Activated CD8-positive, alpha-beta T cell treated with anti-CD3 and anti-CD28 coated beads for 36 hours (primary cell): ENCODE measurements at places on chromosomes 11 and 22.

- no peak for DNase-seq
These were observed 1032.5 kb downstream of the DLG2 start for GRCh38 chr11:84594602-84595001.

GRCh38 chr11:776561-777287 is 563 bp downstream of the GATD1 start:
- DNase-seq: peak; percentile 37

DNA sequence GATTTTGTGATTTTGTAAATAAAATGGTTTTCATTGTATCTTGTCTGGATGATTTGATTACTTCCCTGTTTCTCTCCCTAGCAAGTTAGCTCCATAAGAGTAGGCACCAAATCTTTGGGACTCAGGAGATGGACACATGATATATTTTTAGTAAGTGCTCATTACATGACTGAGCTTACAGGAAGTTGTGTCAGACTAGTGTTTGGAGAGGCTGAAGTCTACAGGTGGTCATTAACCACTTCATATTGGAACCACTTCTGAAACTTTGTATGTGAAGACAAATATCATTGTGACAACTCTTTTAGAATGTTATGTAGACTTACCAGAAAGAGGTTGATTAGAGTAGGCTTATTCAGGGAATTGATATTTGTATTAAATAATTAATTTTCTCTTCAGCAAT is 19.1 kb downstream of the ARHGAP42 start:
- DNase-seq: no peak

DNA sequence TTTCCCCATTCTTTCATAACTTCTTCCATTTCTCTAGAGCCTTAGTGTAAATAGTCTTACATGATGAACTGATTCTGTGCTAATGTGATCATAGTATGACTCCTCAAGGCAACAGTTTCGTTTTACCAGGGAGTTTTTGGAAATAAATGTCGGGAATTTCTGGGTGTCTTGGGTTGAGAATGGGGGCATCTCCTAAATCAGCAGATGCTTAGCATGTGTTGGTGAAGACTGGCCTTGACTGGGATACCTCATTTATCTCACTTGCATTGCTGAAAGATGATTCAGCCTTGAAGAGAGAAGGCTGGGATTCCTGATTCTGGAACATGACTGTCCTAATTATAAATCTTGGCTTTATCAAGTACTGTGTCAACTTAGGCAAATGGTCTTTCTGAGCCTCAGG is 115.7 kb upstream of the C11orf87 start:
- no peak for DNase-seq

DNA sequence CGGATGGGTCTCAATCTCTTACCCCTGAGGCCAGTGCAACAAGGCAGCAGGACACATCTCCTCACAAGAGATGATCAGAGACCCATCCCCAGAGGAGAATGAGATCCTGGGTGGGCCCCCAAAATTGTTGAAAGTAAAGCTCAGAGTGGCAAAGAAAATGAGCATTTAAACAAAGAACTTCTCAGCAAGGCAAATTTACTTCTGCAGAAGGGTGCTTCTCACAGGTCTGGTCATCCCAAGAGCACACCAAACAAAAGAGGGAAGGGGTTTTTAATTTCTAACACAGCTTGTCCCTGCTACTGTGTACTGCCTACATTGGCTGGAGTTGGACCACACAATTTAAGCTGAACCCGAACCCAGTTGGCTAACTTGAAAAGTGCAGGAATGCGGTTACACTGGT is 1628.6 kb upstream of the RAG2 start:
- no peak for DNase-seq

- no peak for DNase-seq
These were observed 682.3 kb downstream of the TBC1D22A start for GRCh38 chr22:47444746-47445065.

DNA sequence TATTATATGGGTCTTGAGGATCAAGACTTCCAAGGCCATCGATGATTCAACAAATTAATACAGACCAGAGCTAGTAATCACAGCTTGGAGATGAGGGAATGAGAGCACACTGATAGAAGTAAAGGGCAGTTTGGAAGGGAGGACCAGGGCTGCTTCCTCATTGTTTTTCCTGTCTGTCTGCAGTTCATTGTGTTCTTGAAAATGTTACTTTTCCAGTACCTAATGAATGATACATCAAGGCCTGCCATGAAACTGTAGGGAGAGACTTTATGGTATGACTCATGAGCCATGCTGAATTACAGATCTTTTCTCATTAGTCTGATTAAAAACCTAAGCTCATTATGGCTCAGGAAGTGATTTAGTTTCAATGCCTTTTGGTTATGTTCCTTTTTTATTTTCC is 855.6 kb downstream of the KCNA4 start:
- DNase-seq: no peak

GRCh38 chr11:8242499-8243280 is 21.0 kb downstream of the LMO1 start:
- no peak for DNase-seq

DNA sequence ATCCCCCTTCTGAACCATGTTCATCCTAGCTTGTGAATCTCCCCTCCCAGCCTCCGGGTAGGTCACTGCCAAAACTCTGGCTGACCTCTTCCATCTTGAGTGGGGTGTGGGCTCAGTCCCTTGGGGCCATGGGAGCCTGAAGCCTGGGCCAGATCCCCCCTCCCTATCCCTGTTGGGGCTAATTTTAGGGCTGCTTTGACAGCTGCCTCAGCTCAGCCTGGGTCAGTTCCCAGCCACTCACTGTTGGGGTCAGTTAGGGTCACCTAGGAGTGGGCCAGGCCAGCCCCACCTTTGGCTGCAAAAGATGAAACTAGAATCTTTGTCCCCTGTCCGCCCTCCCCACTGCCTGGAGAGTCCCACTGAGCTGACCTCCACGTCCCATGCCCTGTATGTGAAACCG is 29.8 kb upstream of the P2RY2 start:
- no peak for DNase-seq

DNA sequence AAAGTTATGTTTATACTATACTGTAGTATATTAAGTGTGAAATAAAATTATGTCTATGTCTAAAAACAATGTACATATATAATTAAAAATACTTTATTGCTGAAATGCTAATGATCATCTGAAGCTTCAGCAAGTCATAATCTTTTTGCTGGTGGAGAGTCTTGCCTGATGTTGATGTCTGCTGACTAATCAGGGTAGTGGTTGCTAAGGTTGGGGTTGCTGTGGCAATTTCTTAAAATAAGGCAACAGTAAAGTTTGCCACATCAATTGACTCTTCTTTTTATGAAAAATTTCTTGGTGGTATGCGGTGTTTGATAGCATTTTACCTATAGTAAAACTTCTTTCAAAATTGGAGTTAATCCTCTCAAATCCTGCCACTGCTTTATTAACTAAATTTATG is 21.4 kb downstream of the INSC start:
- DNase-seq: peak; percentile 7

GRCh38 chr11:82365351-82365750 is 368.3 kb downstream of the FAM181B start:
- no peak for DNase-seq
